A673 (cell line): ENCODE measurements at places on chromosomes 12 and 14.

- no peak for DNase-seq
Measured at GRCh38 chr14:98364961-98365360, 907.0 kb downstream of the BCL11B start.

DNA sequence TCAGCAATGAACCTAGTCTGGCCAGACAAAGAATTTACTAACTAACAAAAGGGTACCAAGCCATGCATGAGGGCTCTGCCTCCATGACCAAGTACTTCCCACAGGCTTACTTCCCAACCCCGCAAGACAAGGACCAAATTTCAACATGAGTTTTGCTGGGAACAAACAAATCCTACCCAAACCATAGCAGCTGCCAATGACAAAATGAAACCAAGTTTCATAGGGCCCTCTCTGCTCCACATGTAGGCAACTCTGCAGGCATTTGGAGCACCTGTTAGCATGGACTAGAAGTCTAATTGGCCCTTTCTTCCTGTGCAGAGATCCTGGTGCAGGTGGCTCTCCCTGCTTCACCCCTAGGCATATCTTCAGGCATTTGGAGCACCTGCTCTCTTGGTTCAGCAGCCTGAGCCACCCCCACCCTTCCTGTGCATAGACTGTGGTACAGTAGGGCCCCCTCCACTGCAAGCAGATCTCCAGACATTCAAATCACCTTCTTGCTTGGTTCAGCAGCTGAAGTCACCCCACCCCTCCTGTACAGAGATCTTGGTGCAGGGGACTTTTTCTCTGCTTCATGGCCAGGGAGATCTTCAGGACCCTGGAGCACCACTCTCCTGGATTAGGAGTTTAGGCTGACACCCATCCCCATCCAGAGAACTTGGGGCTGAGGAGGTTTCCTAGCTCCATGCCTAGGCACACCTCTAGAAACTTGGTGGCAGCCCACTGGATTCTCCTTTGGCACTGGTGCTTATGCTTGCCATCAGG lies 308.7 kb downstream of the RPAP3 start:
- no peak for DNase-seq

DNA sequence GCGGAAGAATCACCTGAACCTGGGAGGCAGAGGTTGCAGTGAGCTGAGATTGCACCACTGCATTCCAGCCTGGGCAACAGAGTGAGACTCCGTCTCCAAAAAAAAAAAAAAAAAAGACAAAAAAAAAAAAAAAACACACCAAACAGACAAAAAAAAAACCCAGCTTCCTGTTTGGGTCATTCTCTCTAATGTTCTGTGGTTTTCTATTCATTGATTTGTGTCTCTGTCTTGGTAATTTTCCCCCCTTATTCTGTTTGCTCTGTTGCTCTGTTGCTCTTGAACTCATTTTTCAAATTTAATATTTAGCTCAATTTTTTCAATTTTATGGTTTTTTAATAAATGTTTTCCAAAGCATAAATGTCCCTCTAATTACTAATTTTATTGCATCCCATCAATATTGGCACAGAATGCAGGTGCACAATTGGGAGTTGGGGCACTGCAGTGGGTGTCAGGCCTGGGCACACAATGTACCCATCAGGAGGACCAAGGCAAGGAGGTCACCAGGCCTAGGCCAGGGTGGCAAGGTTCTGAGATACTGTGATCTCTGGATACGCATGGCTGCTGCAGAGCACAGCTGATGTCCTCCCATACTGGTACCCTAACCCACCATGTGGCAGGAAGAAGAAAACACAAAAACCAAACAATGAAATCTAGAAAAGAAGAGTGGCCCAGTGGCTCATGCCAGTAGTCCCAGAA lies 8.0 kb upstream of the GNPTAB start:
- DNase-seq = no peak

DNA sequence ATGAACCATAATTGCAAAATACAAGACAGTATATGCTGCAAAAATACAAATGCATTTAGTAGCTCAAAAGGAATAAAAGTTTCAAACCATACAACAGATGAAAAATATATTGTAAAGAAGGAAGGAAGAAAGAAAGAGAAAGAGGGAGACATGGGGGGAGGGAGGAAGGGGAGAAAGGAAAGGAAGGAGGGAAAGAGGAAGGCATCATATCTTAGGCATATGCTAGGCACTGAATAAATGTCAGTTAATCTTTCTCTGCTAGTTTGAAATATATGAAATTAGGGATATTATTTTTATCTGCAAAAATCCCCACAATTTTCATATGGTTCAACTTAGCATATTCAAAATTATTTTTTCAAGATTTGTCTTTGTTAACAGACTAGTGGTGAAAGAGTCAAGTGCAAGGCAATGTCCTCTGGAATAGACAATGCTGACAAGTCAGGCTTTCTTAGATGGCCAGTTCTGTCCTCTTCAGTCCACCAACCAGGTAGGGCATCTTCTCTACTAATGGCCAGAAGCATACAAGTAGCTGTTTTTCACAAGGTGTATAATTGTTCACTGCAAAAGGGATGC lies 506.4 kb downstream of the PRKD1 start:
- no peak for DNase-seq
